Keratinocyte (primary cell): ENCODE measurements at places on chromosomes 16 and 17. TPM values are rescaled to one million over a fixed set of nuclear protein-coding genes. Genes with fewer than 3 reads are reported as not detected.

Gene ARHGDIG
- polyA plus RNA-seq, result 0.14 to 0.17 TPM in 2 of 3 replicates, not detected in the other

DNA sequence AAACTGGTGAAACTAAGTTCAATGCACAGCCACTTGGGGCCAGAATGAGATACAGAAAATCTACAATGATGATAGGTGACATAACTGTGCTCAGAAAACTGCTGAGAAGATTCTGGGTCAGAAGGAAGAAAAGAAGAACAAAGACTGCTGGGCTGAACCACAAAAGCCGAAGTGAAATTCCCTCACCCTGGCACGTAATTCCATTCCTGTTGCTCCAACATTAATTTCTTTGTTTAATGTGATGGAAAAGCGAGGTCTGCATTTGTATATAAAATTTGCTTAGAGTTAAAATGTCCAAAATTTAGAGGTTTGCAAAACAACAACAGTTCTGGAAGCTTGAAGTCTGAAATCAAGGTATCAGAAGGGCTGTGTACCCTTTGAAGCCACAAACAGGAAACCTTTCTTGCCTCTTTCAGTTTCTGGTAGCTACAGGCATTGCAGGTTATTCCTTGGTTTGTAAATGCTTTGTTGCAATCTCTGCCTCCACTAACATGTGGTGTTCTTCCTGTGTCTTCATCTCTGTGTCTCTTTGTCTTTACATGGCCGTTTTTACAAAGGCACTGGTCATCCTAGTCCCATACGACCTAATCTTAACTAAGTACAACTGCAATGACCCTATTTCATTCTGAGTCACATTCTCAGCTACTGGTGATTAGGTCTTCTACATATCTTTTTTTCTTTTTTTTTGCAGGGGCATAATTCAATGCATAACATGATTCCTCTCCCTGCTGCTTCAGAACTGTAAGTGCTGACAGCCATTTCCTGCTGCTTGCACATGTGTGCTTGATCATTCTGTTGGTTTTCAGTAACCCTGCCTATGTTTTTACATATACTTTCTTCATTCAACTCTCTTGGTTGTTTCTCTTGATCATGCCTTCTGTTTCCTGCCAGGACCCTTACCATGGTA lies 603.0 kb upstream of the CDH8 start:
- H3K27me3 ChIP-seq, result no peaks in the 10 kb centered on the region
- H3K27ac ChIP-seq, result no peak overlapping the region
- H3K4me1 ChIP-seq, result no peaks in the 10 kb centered on the region
- no peak overlapping the region for H3K4me3 ChIP-seq
- no peak for DNase-seq
- no peaks in the 10 kb centered on the region for H3K36me3 ChIP-seq

Gene PERCC1
- not detected in 3 replicates for polyA plus RNA-seq

GRCh38 chr17:79001190-79002020 lies 8.2 kb downstream of the CANT1 start:
- no peak overlapping the region for H3K4me3 ChIP-seq
- H3K27ac ChIP-seq, result no peak overlapping the region
- peaks cover 31% of the 10 kb centered on the region for H3K36me3 ChIP-seq
- H3K27me3 ChIP-seq, result no peaks in the 10 kb centered on the region
- no peak for DNase-seq

- no peak overlapping the region for H3K4me3 ChIP-seq
- no peak for DNase-seq
- no peak overlapping the region for H3K27ac ChIP-seq
- H3K4me1 ChIP-seq, result peaks cover 8% of the 10 kb centered on the region
- H3K27me3 ChIP-seq, result peaks cover 4% of the 10 kb centered on the region
Measured at GRCh38 chr17:20975566-20975965, 67.2 kb downstream of the USP22 start.

Gene KRT17
- polyA plus RNA-seq, result 6,440 to 12,579 TPM (median 8,666 TPM) in 3 replicates

GRCh38 chr17:61338000-61338798 lies 61.4 kb upstream of the TBX2 start:
- H3K4me3 ChIP-seq, result no peak overlapping the region
- no peak overlapping the region for H3K27ac ChIP-seq
- no peak for DNase-seq
- no peaks in the 10 kb centered on the region for H3K4me1 ChIP-seq
- no peaks in the 10 kb centered on the region for H3K36me3 ChIP-seq

DNA sequence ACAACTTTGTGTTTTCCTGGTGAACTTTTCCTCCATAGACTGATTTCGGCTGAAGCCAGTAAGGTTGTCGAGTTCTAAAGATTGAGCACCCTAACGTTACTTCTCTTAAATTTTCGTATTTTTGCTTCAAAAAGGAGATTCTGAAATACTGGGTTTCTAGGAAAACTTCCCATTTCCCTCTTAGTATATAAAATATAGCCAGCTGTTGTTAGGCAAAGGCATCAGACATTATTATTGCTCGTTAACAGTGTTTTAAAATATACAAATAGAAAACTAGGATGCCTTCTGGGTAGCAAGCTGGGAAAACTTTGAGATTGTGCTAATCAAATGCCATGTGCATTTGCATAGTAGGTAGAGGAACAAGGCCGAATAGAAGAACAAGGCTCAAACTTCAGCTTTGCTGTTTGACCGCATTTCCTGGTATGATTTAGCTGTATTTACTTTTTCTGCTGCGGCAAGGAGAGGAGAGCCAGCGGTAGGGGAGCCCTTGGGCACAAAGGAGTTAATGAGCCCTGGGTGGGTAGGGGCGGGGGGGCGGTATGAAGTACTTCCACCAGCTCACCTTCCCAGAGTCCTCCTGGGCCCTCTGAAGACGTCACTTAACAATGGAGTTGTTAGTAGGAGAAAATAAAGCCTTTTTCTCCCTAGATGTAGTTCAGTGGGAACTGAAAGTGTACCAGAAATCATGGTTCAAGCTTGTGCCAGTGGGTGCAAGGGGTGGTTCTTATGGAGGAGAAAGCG lies 151.9 kb downstream of the MSI2 start:
- no peak for DNase-seq
- H3K4me1 ChIP-seq, result no peaks in the 10 kb centered on the region
- H3K36me3 ChIP-seq, result no peaks in the 10 kb centered on the region
- H3K4me3 ChIP-seq, result no peak overlapping the region
- H3K27me3 ChIP-seq, result no peaks in the 10 kb centered on the region
- H3K27ac ChIP-seq, result no peak overlapping the region

- no peaks in the 10 kb centered on the region for H3K36me3 ChIP-seq
- H3K4me3 ChIP-seq, result no peak overlapping the region
- no peak overlapping the region for H3K27ac ChIP-seq
- H3K27me3 ChIP-seq, result no peaks in the 10 kb centered on the region
- no peak for DNase-seq
- no peaks in the 10 kb centered on the region for H3K4me1 ChIP-seq
Measured at GRCh38 chr17:57249520-57249919, 6.8 kb upstream of the MSI2 start.

- H3K36me3 ChIP-seq, result no peaks in the 10 kb centered on the region
- no peak for DNase-seq
- no peaks in the 10 kb centered on the region for H3K27me3 ChIP-seq
Measured at GRCh38 chr16:49416001-49416675, 42.5 kb downstream of the C16orf78 start.

Gene ANKRD13B
- 3.7 to 6.5 TPM (median 5.0 TPM) in 3 replicates for polyA plus RNA-seq

Gene WRAP53
- 7.7 to 10.6 TPM (median 8.2 TPM) in 3 replicates for polyA plus RNA-seq

Gene TP53TG3C
- polyA plus RNA-seq, result not detected in 3 replicates

Gene C16orf92
- polyA plus RNA-seq, result not detected in 3 replicates

DNA sequence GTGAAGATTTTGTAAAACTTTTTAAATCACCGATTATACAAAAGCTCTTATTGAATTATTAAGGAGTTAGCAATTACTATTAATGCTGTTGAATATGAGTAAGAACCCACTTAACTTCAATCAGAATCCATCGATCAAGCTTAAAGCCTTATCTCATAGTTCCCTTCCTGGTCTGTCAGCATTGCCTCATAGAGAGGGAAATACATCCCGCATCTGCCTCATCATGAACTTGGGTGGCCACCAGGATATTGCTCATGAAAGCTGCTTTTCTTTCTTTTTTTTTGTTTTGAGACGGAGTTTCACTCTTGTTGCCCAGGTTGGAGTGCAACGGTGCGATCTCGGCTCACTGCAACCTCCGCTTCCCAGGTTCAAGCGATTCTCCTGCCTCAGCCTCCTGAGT lies 66.7 kb downstream of the PIGL start:
- no peaks in the 10 kb centered on the region for H3K27me3 ChIP-seq
- no peak overlapping the region for H3K4me3 ChIP-seq
- no peak for DNase-seq
- peaks cover 32% of the 10 kb centered on the region for H3K4me1 ChIP-seq
- no peak overlapping the region for H3K27ac ChIP-seq

Gene KCNJ16
- not detected in 3 replicates for polyA plus RNA-seq

DNA sequence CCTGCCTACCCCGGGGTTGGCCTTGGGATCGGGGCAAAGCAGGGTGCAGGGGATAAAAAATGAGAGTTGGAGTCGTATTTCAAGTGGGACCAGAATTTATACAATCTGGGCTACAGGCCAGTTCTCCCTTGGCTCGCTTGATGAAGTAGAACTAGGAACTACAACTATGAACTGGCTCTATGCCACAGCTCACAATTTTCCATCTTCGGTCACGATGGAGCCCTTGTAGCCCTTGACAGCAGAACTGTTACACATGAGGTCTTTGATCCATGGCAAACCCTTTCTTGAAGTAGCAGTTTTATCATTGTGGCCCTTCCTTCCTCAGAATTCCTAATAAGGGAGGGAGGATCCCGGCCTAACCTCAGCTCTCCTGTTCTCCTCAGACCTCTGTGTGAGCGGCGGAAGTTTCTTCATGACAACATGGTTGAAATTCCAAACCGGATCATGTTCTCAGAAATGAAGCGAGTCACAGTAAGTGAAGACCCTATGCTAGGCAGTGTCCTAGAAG lies 17.1 kb downstream of the LIG3 start:
- H3K27me3 ChIP-seq, result no peaks in the 10 kb centered on the region
- H3K4me1 ChIP-seq, result no peaks in the 10 kb centered on the region
- H3K27ac ChIP-seq, result no peak overlapping the region
- peaks cover 40% of the 10 kb centered on the region for H3K36me3 ChIP-seq
- no peak for DNase-seq

GRCh38 chr16:2855536-2855935 lies 2.4 kb downstream of the PRSS22 start:
- H3K4me1 ChIP-seq, result peaks cover 17% of the 10 kb centered on the region
- H3K27ac ChIP-seq, result no peak overlapping the region
- H3K27me3 ChIP-seq, result no peaks in the 10 kb centered on the region
- H3K4me3 ChIP-seq, result no peak overlapping the region

DNA sequence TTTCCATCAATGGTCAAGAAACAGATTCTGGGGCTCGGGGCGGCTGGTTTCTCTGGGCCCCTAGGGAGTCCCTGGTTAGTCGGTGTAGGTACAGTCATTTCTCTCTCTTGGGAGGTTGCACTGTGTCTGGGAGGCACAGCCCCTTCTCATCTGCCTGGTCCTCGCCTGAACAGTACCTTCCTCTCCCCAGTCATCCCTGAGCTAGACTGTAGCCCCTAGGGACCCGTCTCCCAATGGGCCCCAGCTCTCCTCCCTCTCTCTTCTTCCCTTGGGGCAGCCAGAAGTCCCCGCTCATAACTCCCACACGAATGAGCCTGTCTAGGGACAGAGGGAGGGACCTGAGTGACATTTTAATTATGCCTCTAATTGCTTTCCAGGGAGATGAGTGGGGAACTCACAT lies 20.2 kb upstream of the CPSF4L start:
- no peak overlapping the region for H3K27ac ChIP-seq
- H3K27me3 ChIP-seq, result no peaks in the 10 kb centered on the region
- H3K4me1 ChIP-seq, result peaks cover 10% of the 10 kb centered on the region
- no peak overlapping the region for H3K4me3 ChIP-seq
- H3K36me3 ChIP-seq, result peaks cover 3% of the 10 kb centered on the region

DNA sequence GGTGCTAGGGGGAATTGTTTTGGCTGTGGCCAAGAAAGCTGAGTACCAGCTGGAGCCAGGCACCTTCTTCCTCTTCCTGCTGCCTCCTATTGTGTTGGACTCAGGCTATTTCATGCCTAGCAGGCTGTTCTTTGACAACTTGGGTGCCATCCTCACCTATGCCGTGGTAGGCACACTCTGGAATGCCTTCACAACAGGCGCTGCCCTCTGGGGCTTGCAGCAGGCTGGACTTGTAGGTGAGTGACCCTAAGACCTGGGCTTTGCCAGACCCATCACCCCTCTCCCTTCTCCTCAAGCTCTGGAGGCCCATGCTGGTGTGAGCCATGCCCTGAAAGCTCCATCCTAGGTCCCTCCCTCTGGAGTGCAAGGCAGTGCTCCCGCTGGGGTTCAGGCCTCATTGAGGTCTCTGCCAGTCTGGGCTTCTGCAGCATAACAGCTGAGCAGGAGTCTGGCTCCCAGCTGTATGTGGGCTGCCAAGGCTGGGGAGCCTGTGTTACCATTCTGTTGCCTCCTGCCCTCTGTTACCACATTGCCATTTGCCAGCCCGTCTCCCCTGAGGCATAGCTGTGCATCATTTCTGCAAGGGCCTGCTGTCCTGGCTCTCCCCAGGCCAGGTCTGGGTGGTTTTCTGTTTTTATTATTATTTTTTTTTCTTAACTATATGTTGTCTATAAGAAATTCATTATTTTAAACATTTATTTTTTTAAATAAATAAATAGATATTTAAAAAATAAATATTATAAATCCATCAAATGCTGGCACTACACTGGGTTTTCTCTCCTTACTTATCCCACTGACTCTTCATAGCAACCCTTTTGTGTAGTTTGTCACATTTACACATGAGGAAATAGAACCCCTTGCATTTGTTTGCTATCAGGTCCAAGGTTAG lies 4.1 kb downstream of the SLC9A5 start:
- H3K27ac ChIP-seq, result no peak overlapping the region
- DNase-seq, result no peak
- no peak overlapping the region for H3K4me3 ChIP-seq

DNA sequence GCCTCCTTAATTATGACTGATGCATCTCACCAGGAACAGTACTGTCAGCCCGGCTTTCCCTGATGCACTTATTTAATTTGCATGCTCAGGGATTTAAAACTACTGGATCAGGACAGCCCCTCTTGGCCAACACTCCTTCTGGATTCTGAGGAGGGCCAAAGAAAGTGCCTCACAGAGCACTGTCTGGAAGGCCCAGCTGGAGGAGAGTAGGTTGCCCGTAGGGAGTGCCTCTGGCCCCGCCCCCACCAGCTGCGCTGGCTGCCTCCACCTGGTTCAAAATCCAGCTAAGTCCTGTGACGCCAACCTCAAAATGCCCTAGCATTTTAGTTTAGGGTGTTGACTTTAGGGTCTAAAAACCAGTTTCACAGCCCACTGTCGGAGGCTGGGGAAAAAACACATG lies 49.4 kb upstream of the SREBF1 start:
- H3K4me3 ChIP-seq, result no peak overlapping the region
- H3K36me3 ChIP-seq, result peaks cover 43% of the 10 kb centered on the region
- DNase-seq, result no peak
- no peak overlapping the region for H3K27ac ChIP-seq

Gene TPSAB1
- polyA plus RNA-seq, result not detected in 3 replicates

GRCh38 chr16:89407282-89407924 lies 83.0 kb downstream of the ANKRD11 start:
- H3K4me3 ChIP-seq, result no peak overlapping the region
- H3K36me3 ChIP-seq, result no peaks in the 10 kb centered on the region
- no peaks in the 10 kb centered on the region for H3K27me3 ChIP-seq
- H3K27ac ChIP-seq, result no peak overlapping the region
- H3K4me1 ChIP-seq, result peaks cover 62% of the 10 kb centered on the region
